ENCODE measurements at places on chromosomes 4 and X.

GRCh38 chr4:109912706-109913595 is at the start of gene EGF:
EGF (plus strand) TSS chr4:109912883; CDS start chr4:109913336, 453 bp downstream.
- no peaks in the 10 kb centered on the region for H3K36me3 ChIP-seq
- no peak for DNase-seq
- H3K27me3 ChIP-seq: no peaks in the 10 kb centered on the region
- no peak within 1 kb of the TSS for H3K4me3 ChIP-seq

- DNase-seq: no peak
- H3K4me3 ChIP-seq: no peak overlapping the region
- no peaks in the 10 kb centered on the region for H3K4me1 ChIP-seq
- no peaks in the 10 kb centered on the region for H3K36me3 ChIP-seq
Measured at GRCh38 chr4:32435308-32435707, 1715.1 kb downstream of the PCDH7 start.

GRCh38 chr4:98539741-98540140 is 118.7 kb downstream of the TSPAN5 start:
- no peaks in the 10 kb centered on the region for H3K36me3 ChIP-seq
- no peaks in the 10 kb centered on the region for H3K4me1 ChIP-seq
- no peak overlapping the region for H3K4me3 ChIP-seq
- DNase-seq: no peak
- no peaks in the 10 kb centered on the region for H3K27me3 ChIP-seq

DNA sequence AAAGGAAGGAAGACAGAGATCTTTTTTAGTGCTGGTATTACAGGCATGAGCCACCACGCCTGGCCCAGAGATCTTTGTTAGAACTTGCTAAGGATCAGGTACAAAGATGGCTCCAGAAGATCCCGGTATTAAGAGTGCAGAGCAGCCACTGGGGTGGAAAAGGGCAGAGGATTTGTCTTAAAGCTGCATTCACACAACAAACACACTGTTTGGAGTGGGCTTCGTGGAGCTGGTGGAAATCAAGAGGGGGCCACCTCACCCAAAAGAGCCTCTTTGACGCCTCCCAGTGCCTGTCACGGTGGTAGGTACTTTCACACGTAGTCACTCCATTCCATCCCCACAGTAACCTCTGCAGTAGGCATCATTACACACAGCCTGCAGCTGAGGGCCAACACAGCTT is 13.3 kb downstream of the HELT start:
- no peak for DNase-seq
- no peak overlapping the region for H3K4me3 ChIP-seq
- H3K27ac ChIP-seq: no peak overlapping the region
- no peaks in the 10 kb centered on the region for H3K36me3 ChIP-seq

- H3K4me1 ChIP-seq: no peaks in the 10 kb centered on the region
- no peaks in the 10 kb centered on the region for H3K36me3 ChIP-seq
- no peak overlapping the region for H3K27ac ChIP-seq
- DNase-seq: no peak
- H3K27me3 ChIP-seq: no peaks in the 10 kb centered on the region
Measured at GRCh38 chr4:143163614-143164013, 21.1 kb upstream of the USP38 start.

All from right lobe of liver (tissue), 6 donors.